ENCODE measurements at places on chromosomes 6 and 20. TPM values are rescaled to one million over a fixed set of nuclear protein-coding genes. Genes with fewer than 3 reads are reported as not detected.

The RSPO4 gene
- not detected for total RNA-seq

The BLOC1S5 gene
- 26.2 TPM for total RNA-seq

The SRMS gene
- 0.59 TPM for total RNA-seq

The ADGRF4 gene
- total RNA-seq, result not detected

The MTFR2 gene
- 0.66 TPM for total RNA-seq

The MACROD2 gene
- 6.7 TPM for total RNA-seq

The TCP11 gene
- total RNA-seq, result 0.32 TPM

The HLA-DRB1 gene
- total RNA-seq, result 44.2 TPM

The PTCRA gene
- not detected for total RNA-seq

The RAB32 gene
- 36.7 TPM for total RNA-seq

The TFAP2D gene
- not detected for total RNA-seq

The DCDC2 gene
- total RNA-seq, result 9.5 TPM

The OLIG3 gene
- not detected for total RNA-seq

The AURKA gene
- 2.2 TPM for total RNA-seq

The LY6G6C gene
- total RNA-seq, result not detected

The SIRPB1 gene
- total RNA-seq, result 5.8 TPM

The ZBTB46 gene
- 10.7 TPM for total RNA-seq

The FAM83D gene
- total RNA-seq, result 0.33 TPM

The SEC63 gene
- 60.0 TPM for total RNA-seq

The SIRPB2 gene
- 4.3 TPM for total RNA-seq

The RCAN2 gene
- 2.9 TPM for total RNA-seq

The MLIP gene
- 4.5 TPM for total RNA-seq

The THBD gene
- total RNA-seq, result 28.2 TPM

The BPIFB2 gene
- total RNA-seq, result 0.98 TPM

The UQCC2 gene
- 19.7 TPM for total RNA-seq

The ULBP1 gene
- total RNA-seq, result 0.29 TPM

The TBCC gene
- 21.3 TPM for total RNA-seq

The KIFC1 gene
- 2.0 TPM for total RNA-seq

The PBOV1 gene
- total RNA-seq, result not detected

The NFKBIE gene
- total RNA-seq, result 14.4 TPM

The ADGRG6 gene
- 8.2 TPM for total RNA-seq

The TGM3 gene
- not detected for total RNA-seq

The COL9A1 gene
- not detected for total RNA-seq

The KCNK15 gene
- total RNA-seq, result 5.0 TPM

The TPBG gene
- total RNA-seq, result 73.2 TPM

The PNPLA1 gene
- not detected for total RNA-seq
